Ovary (tissue), 10 donors: ENCODE measurements at places on chromosomes 5 and 9.

DNA sequence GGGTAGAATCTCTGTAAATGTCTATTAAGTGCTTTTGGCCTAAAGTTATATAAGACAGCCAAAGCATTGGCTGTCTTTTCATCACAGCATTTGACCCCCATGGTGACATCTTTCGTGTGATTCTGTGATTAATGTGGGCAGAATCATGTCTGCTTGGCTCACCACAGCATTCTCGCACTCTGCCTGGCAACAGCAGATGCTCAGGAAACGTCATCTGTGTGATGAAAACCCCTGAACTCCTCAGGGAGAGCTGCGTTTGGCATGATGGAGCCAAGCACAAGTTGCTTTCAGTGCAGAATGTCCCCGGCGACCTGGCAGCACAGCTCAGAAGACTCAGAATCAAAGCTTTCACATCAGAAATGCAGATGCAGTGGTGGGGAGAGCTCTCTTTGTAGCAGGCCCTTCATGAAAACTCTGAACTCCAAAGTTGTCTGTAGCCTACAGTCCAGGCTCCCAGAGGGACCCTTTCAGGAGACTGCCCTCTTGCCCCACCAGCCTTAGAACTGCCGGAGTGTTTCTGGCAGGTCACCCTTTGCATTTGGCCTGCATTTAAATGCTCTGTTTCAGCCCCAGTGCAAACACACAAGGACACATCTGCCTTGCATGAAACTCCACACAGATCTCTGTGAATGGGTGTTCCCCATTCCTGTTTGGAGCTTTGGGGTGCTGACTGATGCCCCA is 155.6 kb upstream of the PANK3 start:
- no peak for DNase-seq

DNA sequence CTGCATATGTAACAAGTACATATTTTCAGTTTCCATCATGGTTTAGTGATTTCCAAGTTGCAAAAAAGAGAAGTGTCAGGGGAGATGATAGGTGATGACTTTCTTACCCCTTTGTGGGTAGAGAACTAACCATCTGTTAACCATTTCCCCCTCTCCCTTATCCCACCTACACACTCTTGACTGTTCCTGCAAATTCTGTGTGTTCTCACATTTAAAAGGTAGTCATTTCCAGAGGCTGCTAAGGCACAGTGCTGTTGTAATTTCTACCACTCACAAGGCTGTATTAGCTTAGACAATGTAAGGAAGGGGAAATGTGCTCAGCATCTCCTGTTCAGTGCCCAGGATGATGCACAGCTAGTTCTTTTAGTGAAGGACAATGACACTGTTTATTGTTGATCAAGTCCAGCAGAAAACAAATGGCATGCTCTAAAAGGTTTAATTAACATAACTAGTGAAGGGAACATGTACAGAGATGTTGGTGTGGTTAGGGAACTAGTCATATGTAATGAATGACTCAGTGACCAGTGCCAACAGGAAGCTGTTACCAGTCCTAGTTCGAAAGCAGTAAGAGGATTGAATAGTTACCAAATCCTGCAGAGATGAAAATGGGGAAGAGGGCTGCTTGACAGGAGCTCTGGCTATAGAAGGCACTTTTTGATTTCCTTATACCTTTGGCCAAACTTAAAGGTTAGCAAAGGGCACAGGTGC is 165.1 kb downstream of the PLK2 start:
- no peak for DNase-seq

- no peak for DNase-seq
Measured at GRCh38 chr9:99591770-99592169, 229.9 kb upstream of the NR4A3 start.

- DNase-seq, result no peak
Measured at GRCh38 chr9:120730654-120731514, 16.6 kb upstream of the MEGF9 start.

GRCh38 chr9:16069671-16070454 is 517.0 kb downstream of the CCDC171 start:
- DNase-seq, result no peak

GRCh38 chr9:91301161-91301560 is 60.6 kb downstream of the AUH start:
- DNase-seq, result peak; percentile 37

- DNase-seq, result no peak
Measured at GRCh38 chr5:97135868-97136267, 6.5 kb downstream of the LIX1 start.

DNA sequence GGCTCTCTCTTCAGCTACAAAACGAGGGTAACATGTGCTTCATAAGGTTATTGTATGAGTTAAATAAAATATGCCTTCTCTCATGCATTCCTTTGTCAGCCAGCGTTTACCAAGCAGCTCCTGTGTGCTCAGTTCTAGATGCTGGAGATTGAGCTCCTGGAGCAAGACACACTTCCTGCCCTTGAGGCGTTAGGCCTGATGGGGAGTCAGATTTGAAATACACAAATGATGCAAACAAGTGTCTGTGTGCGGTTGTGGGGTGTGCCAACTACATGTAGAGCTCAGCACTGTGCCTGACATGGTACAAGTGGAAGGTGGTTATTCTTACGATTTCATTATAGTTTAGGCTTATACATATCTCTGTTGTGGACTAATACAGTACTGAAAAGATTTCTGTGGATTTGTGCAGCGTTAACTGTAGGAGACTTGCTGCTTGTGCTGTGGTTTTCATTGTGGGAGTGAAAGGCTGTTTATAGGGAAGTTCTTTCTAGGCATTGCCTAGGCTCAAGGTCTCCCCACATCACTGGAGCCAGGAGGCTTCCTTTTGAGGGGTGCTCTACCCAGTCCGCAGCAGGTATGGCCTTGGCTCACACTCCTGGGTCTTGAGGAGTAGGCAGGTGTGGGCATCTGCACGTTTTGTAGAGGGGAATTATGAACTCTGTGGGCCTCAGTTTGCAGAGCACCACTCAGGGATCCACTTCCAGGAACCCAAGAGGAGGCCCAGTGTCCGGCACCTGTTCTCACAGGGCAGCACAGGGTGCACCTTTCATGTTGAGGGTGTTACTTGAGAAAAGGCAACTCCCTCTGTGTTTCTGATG is 39.8 kb upstream of the ANGPTL2 start:
- peak; percentile 6 for DNase-seq

DNA sequence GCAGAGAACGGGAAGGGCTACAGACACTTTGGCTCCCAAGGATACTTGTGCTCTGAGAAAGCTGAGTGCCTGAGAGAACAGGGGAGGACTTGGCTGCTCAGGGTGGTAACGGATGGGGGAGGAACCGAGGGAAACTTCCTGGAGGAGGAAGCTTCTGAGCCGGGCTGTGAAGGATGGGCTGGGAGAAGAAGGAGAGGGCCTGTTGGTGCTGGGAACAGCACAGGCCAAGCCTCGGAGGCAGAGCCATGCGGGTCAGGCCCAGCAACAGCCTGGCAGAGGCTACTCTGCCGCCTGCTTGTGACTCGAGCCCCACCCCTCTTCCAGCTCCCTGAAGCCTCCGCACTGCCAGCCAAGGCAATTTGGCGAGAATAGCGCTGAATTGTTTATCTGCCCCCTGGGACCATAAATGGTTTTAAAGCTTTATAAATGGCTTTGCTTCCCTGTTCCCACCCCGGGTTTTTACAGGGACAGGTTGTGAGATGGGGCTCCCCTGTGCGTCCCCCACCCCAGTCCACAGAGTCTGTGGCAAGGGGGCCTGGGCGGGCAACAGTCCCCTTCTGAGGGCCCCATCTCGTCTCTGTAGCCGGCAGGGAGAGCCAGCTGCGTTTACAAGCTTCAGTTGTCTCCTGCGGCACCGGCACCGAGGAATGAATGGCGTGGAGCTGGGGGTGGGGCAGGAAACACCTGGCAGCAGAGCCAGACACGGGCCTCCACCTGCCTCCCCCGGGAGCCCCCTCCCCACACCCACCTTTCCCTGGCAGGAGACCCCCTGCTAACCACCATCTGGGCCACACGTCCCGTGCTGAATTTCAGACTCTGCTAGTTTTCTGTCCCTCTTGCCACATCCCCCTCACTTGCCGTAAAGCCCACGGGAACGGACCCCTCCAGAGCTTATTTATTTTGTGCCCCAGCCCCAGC is 24.4 kb downstream of the FAM163B start:
- no peak for DNase-seq

DNA sequence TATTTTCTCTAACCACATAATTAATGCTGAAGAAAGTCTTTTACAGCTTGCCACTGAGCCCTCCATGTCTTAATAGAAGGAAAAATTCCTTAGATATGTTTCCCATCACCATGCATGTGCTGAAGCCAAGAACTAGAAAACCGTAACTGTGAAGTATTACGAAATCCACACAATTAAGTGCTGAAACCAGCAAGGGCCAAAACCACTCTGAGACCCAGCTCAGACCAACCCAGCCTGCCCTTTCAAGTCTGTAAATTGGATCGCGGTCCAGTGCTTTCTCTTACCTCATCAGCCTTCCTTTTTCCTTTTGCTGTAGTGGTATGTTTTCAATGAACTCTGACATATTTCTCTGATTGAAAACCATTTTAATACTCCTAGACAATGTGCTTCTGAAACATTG is 26.3 kb downstream of the SEMA5A start:
- DNase-seq, result peak; percentile 17

DNA sequence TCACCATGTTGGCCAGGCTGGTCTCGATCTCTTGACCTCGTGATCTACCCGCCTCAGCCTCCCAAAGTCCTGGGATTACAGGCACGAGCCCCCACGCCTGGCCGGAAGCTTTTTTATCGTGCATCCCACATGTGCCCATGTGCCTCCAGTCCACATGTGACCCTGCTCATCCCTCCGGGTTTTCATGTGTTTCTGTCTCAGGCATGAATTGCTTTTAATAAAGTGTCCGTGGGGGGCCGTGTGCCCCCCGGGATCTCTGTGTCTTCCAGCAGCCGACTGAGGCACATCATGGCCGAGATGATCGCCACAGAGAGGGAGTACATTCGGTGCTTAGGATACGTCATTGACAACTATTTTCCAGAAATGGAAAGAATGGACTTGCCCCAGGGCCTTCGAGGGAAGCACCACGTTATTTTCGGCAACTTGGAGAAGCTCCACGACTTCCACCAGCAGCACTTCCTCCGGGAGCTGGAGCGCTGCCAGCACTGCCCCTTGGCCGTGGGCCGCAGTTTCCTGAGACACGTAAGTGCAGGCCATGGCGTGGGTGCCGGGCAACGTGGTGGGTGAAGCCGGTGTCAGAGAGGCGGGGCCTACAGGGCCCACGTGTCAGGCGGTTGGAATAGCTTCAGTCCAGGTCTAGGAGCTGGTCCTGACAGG is 22.1 kb upstream of the LRRC14B start:
- DNase-seq, result peak; percentile 88

DNA sequence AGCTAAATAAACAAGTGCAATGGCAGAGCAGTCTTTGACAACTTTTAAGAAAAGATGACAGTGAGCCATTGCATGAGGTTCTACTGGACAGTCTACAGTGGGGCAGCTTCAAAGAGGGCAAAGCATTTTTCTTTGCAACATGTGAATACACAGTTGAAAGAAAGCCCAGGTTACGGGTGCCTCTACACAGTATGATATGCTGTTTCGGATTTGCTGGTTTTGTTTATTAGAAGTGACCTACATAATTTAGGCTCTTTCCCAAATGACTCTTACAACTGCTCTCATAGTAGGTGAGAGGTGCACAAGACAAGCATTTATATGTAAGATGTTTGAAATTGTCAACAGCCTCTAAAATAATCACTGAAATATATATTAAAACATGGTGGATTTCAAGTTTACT is 62.4 kb downstream of the MEF2C start:
- no peak for DNase-seq

GRCh38 chr5:55324815-55325418 is 17.1 kb downstream of the MTREX start:
- no peak for DNase-seq

GRCh38 chr9:100699668-100700067 is 121.8 kb downstream of the CAVIN4 start:
- DNase-seq, result no peak

- DNase-seq, result no peak
Measured at GRCh38 chr5:31730139-31730538, 91.2 kb downstream of the PDZD2 start.

DNA sequence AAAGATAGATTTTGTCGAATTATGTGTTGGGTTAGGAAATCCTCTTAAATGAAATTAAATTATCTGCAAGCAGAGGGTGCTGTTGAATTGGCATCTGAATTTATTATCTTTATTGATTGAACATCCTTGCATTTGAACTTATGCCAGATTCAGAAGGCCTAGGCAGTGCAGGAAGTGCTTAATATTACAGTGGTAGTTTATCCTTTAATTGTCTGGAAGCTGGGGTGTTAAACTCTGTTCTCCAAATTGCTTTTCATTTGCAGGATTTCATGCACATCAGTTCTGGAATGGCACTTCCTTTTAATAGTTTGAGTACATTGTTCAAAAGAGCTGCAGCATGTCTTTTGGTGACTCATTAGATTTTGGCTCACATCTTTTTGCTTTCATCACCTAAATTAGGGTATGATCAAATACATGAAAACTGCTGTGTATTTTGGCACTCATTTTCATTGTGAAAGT is 186.3 kb downstream of the KDM4C start:
- DNase-seq, result no peak

DNA sequence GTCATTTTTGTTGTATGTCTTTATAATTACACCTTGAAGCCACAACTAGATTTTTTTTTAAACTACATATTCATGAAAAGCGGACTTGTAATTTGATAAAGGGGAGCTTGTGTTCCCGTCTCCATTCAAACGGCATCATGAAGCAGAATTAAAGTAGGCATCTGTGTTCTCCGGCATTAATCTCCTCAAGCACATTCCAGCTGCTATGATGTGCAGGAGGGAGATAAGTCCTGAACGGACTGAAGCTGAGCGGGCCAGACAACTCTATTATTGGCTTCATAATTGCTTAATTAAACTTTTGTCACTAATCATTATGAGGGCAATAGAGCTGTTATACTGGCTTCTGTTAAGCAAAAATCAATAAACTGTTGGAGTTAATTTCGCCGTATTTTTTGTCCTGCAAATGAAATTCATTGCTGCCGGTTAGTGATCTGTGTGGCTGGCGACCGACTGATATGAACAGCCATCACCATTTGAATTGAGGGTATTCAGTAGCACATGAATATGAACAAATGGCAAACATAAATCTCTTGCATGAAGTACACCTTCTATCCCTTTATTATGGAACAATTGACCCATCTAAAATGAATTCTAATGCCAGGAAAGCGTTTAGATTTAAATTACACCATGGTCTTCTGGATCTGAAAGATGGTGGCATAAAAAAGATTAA is 408.8 kb upstream of the IRX1 start:
- DNase-seq, result no peak

DNA sequence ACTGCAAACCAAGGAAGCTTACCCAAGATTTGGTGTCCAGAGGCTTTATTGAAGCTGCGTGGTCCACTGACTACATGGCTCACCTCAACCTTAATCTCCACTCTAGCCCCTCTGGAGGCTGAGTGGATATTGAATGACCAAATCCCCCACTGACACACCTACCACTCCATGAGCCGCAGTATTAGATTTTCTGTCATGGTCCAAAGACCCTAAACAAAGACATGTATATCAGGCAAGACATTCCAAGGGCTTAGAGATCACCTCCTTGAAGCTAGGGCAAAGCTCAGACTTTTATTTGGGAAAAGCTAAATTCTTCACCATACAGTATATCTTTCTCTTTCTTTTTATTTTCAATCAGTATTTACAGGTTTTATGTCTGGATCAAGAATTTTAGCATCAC is 346.2 kb upstream of the CTNND2 start:
- no peak for DNase-seq

- DNase-seq, result no peak
Measured at GRCh38 chr9:79312686-79313421, 258.9 kb upstream of the TLE4 start.

- no peak for DNase-seq
Measured at GRCh38 chr9:131024978-131025868, 16.2 kb downstream of the LAMC3 start.

GRCh38 chr9:35844628-35845270 is 15.7 kb downstream of the TMEM8B start:
- no peak for DNase-seq
